ENCODE measurements at places on chromosomes 5 and 9.
A peak's percentile ranks its signal among the peaks of the same experiment; 100 is the strongest.

- DNase-seq: no peak
These were observed 2.9 kb upstream of the GPRIN1 start for GRCh38 chr5:176612855-176613254.

- no peak for DNase-seq
These were observed at the start of gene FBP1 for GRCh38 chr9:94639061-94639998. TSS of gene FBP1 (minus strand) at chr9:94639518. CDS start at chr9:94639310, 208 bp downstream.

DNA sequence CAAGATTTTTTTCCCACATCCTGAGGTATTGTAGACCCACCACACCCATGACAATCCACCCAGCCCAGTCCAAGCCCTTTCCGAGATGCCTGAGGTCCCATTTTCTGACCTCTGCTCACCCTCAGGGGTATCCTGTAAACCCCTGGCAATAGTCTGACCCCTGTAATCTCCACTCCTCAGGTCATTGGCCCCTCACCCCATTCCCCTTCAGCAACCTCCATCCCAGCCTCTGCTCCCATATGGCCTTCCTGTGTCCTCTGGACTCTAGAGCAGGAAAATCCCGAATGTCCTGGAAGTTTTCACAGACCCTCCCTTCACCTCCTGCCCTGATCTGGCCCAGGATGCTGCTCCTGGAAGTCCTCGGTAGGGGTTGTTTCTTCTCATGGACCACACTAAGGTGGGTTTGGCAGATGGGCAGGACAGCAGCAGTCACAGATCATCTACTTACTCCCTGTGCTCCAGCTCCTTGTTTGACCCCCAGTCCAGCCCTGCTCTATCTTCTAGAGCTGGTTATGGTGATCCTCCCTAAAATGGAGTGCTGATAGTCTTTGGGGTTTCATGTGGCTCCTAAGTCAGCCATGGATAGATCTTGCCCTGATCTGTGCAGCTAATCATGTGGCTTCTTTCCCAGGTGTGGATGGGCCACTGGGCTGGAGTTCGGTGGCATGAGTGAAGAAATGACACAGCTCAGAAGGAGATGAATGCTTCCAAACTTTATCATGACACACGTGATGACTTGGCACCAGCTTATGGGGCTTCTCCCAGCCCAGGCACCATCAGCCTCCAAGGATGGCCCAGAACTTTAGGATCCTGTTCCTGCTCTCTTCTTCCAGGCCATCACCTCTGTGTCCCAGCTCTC lies 12.0 kb upstream of the ACSL6 start:
- no peak for DNase-seq

- no peak for DNase-seq
These were observed 11.9 kb downstream of the GLIPR2 start for GRCh38 chr9:36148311-36149051.

DNA sequence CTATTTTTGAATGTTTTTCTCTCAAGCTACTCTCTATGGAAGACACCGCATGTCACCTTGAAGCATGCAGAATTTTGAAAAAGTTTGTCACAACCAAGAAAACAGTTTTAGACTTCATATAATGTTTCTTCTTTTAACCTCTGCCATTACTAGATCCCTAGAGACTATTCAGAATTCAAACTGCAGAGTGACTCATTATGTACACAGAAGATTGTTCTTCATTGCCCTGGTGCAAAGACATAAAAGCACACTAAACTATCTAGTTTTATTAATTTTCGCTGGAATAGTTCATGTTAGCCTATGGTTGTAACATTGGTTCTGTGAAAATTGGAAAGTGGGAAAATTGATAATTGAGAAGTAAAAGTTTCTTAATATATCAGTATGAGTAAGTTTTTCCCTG lies 18.4 kb downstream of the F2RL2 start:
- no peak for DNase-seq

DNA sequence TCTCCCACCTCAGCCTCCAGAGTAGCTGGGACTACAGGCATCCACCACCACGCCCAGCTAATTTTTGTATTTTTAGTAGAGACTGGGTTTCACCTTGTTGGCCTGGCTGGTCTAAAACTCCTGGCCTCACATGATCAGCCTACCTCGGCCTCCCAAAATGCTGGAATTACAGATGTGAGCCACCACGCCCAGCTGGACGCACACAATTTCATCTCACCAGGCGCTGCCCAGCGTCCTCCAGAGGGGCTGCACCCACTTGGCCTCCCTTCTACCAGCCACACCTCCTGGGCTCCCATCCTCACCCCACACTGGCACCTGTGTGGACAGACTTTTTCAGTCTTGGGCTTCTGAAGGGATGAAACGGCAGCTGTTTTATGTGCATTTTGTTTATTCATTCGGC lies 3.8 kb upstream of the EXOC3 start:
- no peak for DNase-seq

DNA sequence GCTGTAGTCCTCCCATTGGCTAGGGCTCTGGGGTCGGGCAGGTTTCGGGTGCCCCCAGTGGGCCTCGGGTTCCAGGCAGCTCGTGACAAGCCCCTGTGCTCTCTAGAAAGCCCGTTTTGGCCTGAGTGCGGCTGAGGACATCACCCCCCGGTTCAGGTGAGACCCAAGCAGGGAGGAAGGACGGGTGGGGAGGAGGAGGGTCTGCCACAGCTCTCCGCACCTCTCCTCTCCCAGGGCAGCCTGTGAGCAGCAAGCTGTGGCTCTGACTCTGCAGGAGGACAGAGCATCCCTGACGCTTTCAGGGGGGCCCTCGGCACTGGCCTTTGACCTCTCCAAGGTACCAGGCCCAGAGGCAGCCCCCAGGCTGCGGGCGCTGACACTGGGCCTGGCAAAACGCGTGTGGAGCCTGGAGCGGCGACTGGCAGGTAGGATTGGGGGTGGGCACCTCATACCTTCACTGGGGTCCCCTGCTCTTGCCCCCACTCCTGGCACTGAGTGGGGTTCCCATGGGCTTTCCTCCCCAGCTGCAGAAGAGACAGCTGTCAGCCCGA lies 672 bp downstream of the PAXX start:
- DNase-seq: no peak

- no peak for DNase-seq
These were observed 214.9 kb downstream of the ADAMTSL1 start for GRCh38 chr9:18688581-18689565.

- DNase-seq: no peak
These were observed 14.5 kb upstream of the SPATA31E1 start for GRCh38 chr9:87868175-87868574.

GRCh38 chr9:16348531-16348930 lies 521.9 kb downstream of the BNC2 start:
- no peak for DNase-seq

GRCh38 chr5:58775701-58776262 lies 192.9 kb downstream of the RAB3C start:
- no peak for DNase-seq

- no peak for DNase-seq
These were observed 10.6 kb upstream of the LHX2 start for GRCh38 chr9:124000784-124001457.

DNA sequence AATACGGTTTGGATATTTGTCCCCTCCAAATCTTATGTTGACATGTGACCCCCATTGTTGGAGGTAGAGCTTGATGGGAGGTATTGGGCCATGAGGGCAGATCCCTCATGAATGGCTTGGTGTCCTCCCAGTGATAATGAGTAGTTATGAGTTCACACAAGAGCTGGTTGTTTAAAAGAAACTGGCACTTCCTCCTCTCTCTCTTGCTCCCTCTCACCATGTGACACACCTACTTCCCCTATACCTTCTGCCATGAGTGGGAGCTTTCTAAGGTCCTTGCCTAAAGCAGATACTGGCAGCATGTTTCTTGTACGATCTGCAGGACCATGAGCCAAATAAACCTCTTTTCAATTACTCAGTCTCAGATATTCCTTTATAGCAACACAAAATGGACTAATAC lies 132.0 kb downstream of the PIK3R1 start:
- no peak for DNase-seq

DNA sequence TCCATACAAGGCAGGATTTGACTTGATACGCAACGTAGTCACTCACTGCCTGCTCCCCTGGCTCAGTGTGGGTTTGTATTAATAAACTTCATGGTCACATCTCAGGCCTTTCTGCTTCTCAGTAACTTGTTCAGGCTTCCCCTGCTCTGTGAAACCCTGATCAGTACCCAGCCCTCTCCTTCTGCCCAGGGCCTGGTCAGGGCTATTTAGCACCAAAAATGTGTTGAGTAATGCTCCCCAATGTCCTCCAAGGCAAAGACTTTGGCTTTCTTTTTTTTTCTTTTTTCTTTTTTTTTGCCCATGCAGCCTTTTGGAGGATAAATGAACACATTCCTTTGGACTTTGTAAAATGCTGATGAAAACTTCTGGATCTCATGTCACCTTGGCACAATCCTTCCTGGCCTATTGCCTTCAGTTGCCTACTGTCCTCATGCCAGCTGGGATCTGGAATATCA lies 399.2 kb upstream of the KLF4 start:
- no peak for DNase-seq

DNA sequence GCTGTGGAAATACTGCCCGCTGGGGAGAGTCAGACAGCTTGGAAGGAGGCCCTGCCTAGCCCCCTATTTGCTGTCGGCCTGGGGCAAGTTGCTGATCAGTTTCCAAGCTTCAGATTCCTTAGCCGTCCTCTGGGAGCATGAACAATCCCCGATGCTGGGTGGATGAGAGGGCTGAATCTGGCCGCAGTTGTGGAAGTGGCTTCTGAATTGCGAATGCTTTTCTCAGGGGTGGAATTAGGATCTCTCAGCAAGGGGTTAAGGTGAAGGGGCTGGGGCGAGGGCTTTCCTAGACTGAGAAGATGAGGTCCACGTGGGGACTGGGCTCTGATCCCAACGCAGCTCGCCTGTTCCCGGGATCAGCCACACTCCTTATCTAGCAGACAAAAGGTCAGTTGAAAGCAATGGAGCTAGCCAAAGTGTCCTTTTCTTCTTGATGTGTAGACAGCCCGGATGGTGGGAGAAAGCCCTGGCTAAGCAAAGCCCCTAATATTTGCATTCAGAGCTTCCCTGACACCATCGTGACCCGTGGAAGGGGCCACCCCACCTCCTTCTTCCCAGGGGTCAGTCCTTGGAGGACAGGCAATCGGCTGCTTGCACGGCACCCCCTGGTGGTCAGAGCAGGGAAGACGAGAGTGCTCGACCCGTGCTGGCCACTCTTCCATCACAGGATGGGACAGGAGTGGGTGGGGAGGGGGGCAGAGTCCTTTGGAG lies 54.9 kb downstream of the COL15A1 start:
- peak; percentile 66 for DNase-seq

DNA sequence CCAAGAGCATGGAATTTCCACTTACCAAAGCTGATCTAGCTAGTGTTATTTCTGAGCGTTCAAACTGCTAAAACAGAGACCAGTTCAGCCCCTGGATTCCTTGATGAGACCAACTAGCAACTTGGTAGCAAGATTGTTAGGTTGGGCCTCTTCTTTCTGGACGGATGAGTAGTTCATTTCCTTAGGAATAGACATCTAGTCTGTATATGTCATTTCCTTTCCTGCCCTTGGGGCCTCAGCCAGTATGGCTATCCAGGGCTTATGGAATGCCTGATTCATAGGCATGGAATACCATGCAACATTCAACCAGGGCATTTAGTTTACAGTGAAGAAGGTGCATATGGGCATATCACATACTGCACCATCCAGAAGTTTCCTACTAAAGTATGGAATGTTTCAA lies 14.5 kb upstream of the LPAR1 start:
- no peak for DNase-seq

All from stimulated activated CD4-positive, alpha-beta T cell treated with anti-CD3 and anti-CD28 coated beads, TNF-alpha, amount 100 ng/mL, for 24 hours (primary cell).